ENCODE measurements at places on chromosomes 2 and 18.
A peak's percentile ranks its signal among the peaks of the same experiment; 100 is the strongest.

GRCh38 chr2:714005-714741 is 37.0 kb upstream of the TMEM18 start:
- no peak for DNase-seq

GRCh38 chr2:134443814-134444480 is 190.1 kb downstream of the MGAT5 start:
- DNase-seq = no peak

DNA sequence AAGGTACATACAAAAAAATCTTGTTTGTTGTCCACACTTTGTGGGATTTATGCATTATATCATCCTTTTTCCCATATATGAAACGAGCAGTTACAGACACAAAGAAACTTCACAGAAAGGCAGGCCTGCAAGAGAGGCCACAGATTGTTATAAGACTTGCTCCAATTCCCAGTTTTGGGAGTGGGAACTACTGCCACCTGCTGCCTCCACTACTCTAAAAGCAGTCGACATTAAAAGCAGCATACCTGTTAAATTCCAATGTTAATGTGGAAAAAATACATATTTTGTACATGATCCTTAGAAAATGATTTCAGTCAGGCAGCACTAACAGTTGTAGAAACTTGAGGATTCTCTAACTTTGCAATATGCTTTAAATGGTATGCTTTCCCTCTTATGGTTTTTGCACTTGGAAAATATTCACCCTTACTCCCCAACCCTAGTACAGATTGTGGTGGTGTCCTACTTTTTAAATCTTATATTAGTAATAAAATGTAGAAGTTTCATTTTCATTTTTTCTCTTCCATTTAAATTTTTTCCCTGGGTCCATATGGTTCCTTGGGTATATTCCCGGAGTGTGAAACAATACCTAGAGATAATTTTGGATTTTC is 37.9 kb downstream of the SLC38A11 start:
- DNase-seq = peak; percentile 51

- DNase-seq = no peak
These were observed 11.2 kb downstream of the ETAA1 start for GRCh38 chr2:67408346-67408745.

GRCh38 chr2:12412898-12413305 is 303.8 kb upstream of the TRIB2 start:
- DNase-seq = no peak

GRCh38 chr2:45390441-45390840 is 220.6 kb downstream of the SRBD1 start:
- DNase-seq = no peak

DNA sequence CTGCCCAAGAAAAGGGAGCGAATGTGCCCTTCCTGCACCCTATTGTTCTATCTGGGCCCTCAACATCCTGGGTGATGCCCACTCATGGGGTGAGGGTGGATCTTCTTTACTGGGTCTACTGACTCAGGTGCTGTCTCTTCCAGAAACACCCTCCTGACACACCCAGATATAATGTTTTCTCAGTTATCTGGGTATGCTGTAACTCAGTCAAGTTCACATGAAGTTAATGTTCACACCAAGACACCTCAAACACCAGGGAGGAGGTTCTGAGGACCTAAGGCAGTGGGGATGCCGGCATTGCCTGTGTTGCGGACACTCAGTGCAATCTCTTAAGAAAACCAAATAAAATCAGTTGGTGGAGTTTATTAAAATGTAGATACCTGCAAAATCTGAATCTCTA is 500.9 kb downstream of the BCL11A start:
- no peak for DNase-seq

DNA sequence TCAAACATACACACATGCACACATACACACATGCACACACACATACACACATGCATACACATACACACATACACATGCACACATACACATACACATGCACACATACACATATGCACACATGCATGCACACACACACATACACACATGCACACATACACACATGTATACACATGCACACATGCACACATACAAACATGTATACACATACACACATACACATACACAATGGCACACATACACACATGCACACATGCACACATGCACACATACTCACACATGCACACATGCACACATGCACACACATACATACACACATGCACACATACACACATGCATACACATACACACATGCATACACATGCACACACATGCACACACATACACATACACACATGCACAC is 137.2 kb downstream of the ACKR3 start:
- no peak for DNase-seq

GRCh38 chr2:76467326-76467725 is 756.6 kb upstream of the GCFC2 start:
- DNase-seq = no peak

GRCh38 chr2:24158131-24158530 is 16.7 kb upstream of the FAM228A start:
- no peak for DNase-seq

GRCh38 chr18:24831871-24832665 is 371.6 kb downstream of the HRH4 start:
- DNase-seq = peak; percentile 91

- no peak for DNase-seq
These were observed 23.5 kb upstream of the SCG2 start for GRCh38 chr2:223625652-223626051.

GRCh38 chr2:215736653-215737290 is 276.6 kb downstream of the MREG start:
- DNase-seq = no peak

DNA sequence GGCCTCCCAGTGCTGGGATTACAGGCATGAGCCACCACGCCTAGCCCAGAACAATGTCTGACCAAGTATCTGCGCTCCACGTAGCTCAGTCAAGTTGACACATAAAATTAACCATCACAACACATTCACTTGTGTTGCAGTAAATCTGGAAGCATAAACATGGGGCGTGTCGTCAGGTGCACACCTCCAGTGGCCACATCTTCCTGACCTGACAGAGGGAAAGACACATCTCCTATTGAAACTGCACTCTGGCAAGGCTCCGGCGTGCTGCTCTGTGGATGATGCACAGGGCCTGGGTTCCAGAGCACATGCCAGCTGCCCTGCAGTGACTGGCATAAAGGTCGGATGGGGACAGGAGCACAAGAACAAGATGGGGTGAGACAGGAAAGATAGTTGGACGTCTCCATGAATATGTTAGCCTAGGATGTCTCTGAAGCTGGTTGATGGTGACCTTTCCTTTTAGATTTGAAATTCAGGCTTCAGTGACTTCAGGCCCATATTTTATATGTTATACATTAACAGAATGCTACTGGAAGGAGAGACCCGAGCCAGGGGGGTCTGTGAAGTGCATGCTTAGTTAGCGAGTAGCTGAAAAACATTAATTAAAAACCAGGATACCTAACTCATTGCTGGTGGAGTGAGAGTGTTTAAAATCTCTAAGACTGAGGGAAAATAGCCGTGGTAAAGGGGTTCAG is 10.9 kb downstream of the IMPA2 start:
- no peak for DNase-seq

All from renal pelvis (tissue), 12 donors.